ENCODE measurements at places on chromosomes 12 and 14.

DNA sequence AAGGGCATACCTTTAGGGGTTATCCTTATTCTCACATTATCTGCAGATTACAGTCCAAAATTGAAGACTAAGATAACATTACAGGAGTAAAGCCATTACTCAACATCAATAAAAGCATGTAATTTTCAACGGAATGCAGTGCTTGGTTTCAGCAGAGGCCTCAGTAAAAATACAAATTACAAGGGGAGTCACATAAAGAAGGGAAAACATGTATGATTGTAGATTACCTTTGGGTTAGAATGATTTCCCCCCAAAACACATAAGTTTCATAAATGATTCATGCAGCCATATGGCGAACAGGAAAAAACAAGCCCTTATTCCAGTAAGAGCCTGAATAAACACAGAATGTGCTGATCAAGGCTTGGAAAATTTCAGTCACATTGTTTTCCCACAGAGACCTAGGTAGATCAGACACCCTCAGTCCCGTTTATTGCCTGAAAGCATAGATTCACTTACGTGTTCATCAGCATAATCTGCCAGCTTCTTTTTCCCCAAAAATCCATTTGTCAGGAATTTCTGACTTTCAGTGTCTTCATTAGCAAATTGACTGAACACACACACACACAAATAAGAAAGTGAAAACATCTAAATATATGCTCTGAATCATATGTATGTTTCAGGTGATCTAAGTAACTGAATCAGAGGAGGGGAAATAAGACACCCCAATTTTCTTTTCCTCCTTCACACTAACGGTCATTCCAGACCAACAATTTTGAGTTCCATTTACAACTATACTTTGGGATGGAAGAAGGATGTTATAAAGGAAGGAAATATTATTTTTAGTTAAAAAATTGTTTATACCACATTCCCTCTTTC, 37.5 kb downstream of the SLC38A4 start:
- DNase-seq = peak; percentile 45

GRCh38 chr12:21906919-21907493, 34.2 kb downstream of the ABCC9 start:
- peak; percentile 75 for DNase-seq

DNA sequence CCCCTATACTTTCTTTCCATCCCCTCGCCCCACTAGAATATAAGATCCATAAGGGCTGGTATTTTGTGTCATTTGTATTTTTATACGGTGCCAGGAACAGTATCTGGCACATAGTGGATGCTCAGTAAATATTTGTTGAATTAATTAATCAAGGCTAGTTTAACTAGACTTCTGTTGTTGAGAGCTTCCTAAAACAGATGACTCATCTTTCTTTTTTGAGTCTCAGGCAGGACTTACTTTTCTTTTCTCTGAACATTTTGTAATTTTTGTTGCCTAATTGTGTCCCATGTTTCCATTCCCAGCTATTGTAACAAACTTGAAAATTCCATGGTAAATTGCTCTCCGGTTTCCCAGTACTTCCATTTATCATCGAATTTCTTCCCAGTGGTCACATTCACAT, 16.7 kb downstream of the STK38L start:
- DNase-seq = no peak

- peak; percentile 36 for DNase-seq
These were observed 108.1 kb downstream of the DENND5B start for GRCh38 chr12:31482816-31483215.

GRCh38 chr12:93322784-93323183, 54.9 kb upstream of the NUDT4 start:
- peak; percentile 38 for DNase-seq

DNA sequence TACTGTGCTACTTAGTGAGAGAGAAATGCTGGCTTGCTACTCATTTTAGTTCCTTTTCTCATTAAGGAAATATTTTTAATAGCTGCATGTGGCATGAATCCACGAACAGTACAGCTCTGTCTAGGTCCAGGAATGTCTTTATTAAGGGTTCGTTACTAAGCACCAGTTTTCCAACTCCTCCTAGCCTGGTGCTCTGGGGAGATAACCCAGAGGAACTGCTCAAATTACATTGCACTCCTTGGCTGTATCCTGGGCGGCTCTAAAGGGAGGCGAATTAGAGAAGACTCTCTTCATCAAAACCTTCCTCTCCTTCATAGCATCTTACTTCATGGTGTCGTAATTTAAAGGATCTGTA, 101.3 kb downstream of the PPM1A start:
- no peak for DNase-seq

All from fibroblast of skin of right quadriceps (primary cell).